Amygdala (tissue), 56 donors: ENCODE measurements at places on chromosomes 5 and 9.

- DNase-seq = no peak
Observed at GRCh38 chr9:129379181-129379836, 201.2 kb upstream of the IER5L start.

GRCh38 chr9:72039532-72039931, 20.9 kb downstream of the C9orf57 start:
- DNase-seq = no peak

DNA sequence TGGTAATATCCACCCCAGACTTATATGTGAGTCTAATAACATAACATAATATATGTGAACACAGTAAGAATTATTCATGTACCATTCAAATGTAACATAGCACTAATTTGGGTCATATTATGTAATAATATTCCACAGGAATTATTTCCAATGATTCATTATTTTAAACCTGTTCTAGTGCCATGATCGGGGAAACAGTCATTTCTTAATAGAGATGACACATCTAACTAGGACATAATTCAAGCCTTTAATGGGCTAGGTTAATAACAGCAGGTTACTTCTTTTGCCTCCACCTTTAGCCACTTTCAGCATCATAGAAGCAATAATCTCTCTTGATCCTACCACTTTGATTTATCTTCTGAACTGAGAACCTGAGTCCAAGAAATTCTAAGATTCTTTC, 12.3 kb downstream of the SPINK9 start:
- no peak for DNase-seq

- no peak for DNase-seq
Observed at GRCh38 chr9:24462951-24463350, 82.7 kb downstream of the IZUMO3 start.

DNA sequence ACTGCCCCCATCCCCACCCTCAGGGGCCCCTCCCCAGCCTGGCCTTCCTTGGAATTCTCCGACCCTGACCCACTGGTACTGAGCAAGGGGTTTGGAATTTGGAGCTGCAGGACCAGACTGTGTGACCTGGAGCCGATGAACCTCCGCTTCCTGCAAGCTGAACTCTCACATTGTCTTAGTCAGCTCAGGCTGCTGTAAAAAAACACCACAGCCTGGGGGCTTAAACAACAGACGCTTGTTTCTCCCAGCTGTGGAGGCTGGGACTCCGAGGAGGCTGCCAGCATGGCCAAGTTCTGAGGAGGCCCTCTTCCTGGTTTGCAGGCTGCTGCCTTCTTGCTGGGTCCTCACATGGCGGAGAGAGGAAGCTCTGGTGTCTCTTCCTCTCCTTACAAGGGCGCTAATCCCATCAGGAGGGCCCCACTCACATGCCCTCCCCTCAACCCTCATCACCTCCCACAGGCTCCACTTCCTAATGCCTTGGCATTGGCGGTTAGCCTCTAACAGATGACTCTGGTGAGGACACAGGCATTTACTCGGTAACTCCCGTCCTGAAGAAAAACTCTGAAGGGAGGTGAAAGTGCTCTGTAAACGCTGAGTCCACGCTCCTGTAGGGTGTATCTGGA, 42.4 kb downstream of the C5orf15 start:
- no peak for DNase-seq

GRCh38 chr5:167764641-167765289, 526.7 kb upstream of the WWC1 start:
- no peak for DNase-seq

- DNase-seq = no peak
Observed at GRCh38 chr5:142542906-142543305, 143.0 kb downstream of the FGF1 start.

- no peak for DNase-seq
Observed at GRCh38 chr9:14768405-14769229, 46.1 kb upstream of the CER1 start.

- DNase-seq = no peak
Observed at GRCh38 chr9:89668866-89669246, 64.0 kb downstream of the GADD45G start.

DNA sequence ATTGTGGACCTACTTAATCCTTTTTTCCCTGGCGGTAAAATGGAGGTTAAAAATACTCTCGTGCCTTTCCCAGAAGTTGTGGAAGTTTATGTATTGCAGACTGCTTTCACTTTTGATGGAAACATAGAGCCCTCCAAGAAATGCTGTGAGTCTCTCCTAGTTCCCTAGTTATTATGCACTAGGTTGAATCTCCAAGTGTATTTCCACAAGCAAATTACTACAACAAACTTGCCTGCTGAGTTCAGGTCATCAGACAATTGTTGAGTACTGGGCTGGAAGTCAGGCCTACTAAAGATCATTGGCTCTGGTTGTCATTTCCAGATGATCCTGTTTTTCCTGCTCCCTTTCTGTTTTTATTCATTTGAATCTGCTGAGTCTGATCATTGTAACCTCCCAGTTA, 104.1 kb downstream of the CD180 start:
- DNase-seq = no peak

- DNase-seq = peak; percentile 20
Observed at GRCh38 chr9:135474915-135475314, 4.7 kb upstream of the PPP1R26 start.

GRCh38 chr5:31225118-31225517, 31.6 kb downstream of the CDH6 start:
- DNase-seq = no peak

GRCh38 chr5:14665101-14665822, 744 bp downstream of the OTULIN start:
- peak; percentile 35 for DNase-seq
